ENCODE measurements at places on chromosomes 4 and X. TPM values are rescaled to one million over a fixed set of nuclear protein-coding genes. Genes with fewer than 3 reads are reported as not detected.

Gene TECRL
- not detected for total RNA-seq

Gene EPGN
- 1.5 TPM for total RNA-seq

Gene ASB12
- not detected for total RNA-seq

Gene TMEM156
- 0.46 TPM for total RNA-seq

Gene PAGE2
- total RNA-seq: not detected

Gene TCEAL9
- 75.3 TPM for total RNA-seq

Gene JADE3
- 6.1 TPM for total RNA-seq

Gene SPANXN4
- total RNA-seq: not detected

Gene NPY2R
- total RNA-seq: not detected

Gene NCAPG
- total RNA-seq: 19.7 TPM

Gene CTAG1A
- not detected for total RNA-seq

Gene RTL3
- total RNA-seq: 0.46 TPM

Gene GSTCD
- total RNA-seq: 5.8 TPM

Gene RPS6KA6
- total RNA-seq: 5.3 TPM

Gene RBMXL3
- not detected for total RNA-seq

Gene TMEM154
- total RNA-seq: 1.9 TPM

Gene SORBS2
- 0.66 TPM for total RNA-seq

Gene AFP
- total RNA-seq: 2.8 TPM

Gene HTR2C
- not detected for total RNA-seq

Gene SERPINA7
- not detected for total RNA-seq

Gene CT47A7
- total RNA-seq: not detected

Gene FGB
- not detected for total RNA-seq
